ENCODE measurements at places on chromosomes 7 and 10.
A peak's percentile ranks its signal among the peaks of the same experiment; 100 is the strongest.

DNA sequence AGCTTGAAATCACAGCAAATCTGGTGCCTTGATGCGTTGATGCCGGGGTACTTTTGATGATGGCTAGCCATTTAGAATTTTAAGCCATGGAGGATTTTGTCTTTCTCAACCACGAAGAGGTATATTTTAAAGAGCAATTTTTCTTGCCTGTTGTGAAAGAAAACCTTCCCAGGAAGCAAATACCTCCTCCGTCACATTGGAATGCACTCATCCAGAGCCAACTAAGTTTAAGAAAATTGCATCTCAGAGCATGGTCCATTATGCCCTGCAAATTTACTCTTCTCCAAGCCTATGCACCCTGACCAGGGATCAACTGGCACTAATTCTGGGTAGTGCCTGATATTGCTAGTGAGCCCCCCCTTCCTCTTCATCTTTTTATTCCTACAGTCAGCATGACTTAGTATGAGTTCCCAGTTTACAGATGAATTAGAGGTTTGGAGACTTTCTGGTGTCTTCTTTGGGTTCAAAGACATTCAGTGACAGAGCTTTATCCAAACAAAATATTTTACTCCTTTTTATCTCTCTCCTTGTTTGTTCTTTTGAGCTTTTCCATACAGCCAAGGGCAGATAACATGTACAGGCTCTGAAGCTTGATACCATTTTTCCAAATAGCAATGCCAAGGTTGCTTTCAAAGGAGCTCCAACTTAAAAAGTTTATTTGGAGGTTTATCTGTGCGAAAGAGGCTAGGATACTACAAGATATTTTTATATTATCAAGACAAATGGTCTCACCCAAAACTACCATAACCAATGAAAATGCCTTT, 56.6 kb upstream of the ANK3 start:
- no peak for DNase-seq

DNA sequence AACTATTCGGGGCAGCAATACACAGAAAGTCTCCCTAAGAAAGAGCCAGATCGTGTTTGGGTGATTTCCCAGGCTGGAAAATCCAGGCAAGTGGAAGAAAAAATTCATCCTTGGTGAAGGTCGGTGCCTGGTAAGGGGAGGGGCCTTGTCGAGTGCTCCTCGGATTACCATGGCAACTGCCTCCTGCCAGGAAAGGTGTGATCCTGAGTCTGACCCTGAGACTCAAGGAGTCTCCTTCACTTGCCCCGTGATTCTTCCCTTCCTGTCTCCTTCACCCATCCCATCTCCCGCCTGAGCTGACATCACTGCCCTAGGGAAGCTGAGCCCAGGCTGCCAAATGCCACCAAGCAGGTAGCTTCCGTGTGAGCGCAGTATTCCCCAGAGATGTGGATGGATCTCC, 112.2 kb downstream of the MYL10 start:
- no peak for DNase-seq

- no peak for DNase-seq
Observed at GRCh38 chr10:1343176-1343575, 287.0 kb downstream of the WDR37 start.

DNA sequence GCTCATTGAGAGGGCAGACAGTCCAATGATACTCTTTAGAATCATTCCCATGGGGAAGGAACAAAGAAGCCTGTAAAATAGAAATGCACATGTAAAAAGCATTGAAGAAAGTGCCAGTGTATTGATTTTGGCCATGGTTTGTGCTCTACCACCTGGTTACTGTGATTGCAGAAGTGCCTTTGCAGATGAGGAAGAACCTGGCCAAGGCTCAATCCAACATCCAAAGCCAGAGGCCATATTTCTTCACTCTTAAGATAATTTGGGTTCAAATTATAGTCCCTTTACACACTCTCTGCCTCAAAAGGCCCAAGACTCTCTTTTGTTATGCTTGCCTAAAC, 122.1 kb downstream of the EGFR start:
- no peak for DNase-seq

DNA sequence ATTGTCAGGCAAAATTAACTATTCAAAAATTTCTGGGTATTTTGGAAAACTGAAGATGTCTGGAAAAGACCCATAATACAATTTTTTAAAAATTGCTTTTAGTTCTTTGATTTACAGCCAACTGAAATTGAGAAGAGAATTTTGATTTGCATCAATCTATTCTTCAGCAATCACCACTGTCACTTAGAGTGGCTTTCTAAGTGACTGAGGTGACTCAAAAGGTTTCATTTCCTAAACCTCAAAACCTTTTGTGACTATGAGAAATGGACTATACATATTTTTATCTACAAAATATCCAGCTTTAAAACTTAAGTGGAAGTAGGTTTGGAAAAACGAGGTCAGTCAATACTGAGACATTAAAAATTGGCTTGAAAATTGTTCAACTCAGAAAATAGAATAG, 60.0 kb downstream of the ENO4 start:
- no peak for DNase-seq

- DNase-seq = peak; percentile 56
Observed at GRCh38 chr10:122034149-122034756, 45.3 kb downstream of the TACC2 start.

GRCh38 chr7:103809229-103809994, 180.0 kb downstream of the RELN start:
- no peak for DNase-seq

DNA sequence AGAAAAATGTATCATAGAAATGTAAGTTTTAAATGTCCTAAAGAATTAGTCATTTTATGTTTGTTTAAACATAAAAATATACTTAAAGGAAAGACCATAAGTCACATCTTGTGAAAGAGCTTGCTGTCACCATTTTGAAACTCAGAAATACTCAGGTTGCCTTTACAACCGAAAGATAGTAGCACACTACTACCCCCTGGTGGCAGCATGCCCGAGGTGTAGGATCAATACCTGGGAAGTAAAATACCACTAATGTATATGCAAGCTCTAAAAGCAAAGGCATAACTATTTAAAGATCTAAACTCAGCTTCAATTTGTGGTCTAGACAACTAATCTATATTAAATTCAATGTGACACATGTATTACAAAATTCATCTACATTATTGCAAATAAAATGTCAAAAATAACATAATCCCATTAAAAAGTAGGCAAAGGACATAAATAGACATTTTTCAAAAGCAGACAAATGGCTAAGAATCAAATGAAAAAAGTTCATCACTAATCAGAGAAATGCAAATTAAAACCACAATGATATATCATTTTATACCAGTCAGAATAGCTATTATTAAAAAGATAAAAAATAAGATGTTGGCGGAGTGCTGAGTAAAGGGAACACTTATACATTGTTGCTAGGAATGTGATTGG, 47.7 kb upstream of the FGL2 start:
- DNase-seq = peak; percentile 65

GRCh38 chr10:68955832-68956532, at the start of gene DDX21:
TSS of gene DDX21 (plus strand) at chr10:68956170. CDS start at chr10:68956226, 56 bp downstream.
- peak; percentile 94 for DNase-seq

DNA sequence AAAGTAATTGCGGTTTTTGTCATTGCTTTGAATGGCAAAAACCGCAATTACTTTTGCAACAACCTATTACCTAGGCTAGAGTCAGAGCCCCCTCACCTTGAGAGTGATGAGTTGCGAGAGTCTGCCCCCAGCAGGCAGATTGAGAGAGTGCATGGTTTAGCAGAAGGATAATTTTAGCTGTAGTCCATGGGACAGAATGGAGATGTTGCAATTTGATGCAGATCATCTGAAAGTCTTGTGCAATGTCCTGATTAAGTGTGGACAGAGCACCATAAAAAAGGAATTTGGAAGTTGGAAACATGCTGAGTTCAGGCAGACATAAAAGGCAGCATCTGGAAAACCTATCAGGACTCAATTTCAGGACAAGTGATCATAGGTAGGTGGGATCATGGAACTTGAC, 48.7 kb downstream of the GPR141 start:
- DNase-seq = no peak

GRCh38 chr7:135620980-135621850, 41.1 kb upstream of the STMP1 start:
- DNase-seq = peak; percentile 84

DNA sequence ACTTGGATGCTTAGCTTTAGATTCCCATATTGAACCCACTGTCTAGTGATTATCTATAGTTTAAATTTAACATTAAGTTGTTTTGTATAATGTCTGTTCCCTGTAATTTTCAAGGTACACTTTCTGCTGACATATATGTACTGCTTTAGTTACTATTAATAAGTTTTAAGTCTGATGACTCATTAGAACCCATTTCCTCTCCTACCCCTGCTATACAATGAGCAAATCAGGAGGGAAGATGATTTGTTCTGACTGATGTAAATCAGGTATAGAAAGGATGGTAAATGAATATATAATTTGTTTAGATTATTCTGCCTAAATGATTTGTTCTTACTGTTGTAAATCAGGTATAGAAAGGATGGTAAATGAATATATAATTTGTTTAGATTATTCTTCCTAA, 691.8 kb downstream of the NXPH1 start:
- no peak for DNase-seq

- peak; percentile 15 for DNase-seq
Observed at GRCh38 chr10:96636551-96636950, 49.7 kb upstream of the TM9SF3 start.

DNA sequence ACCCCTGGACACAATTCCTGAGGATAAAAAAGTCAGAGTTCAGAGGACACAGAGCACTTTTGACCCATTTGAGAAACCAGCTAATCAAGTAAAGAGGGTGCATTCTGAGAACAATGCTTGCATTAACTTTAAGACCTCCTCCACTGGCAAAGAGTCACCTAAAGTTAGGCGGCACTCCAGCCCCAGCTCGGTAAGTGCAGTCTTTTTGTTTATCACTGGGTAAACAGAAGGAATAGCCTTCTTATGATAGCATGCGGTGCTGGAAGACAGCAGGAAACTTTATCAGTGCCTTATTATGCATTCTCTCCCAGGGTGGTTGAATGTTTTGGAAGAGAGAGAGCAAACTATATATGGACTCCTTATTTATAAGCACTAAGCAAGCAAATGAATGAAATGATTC, 130.5 kb downstream of the CDK14 start:
- no peak for DNase-seq

DNA sequence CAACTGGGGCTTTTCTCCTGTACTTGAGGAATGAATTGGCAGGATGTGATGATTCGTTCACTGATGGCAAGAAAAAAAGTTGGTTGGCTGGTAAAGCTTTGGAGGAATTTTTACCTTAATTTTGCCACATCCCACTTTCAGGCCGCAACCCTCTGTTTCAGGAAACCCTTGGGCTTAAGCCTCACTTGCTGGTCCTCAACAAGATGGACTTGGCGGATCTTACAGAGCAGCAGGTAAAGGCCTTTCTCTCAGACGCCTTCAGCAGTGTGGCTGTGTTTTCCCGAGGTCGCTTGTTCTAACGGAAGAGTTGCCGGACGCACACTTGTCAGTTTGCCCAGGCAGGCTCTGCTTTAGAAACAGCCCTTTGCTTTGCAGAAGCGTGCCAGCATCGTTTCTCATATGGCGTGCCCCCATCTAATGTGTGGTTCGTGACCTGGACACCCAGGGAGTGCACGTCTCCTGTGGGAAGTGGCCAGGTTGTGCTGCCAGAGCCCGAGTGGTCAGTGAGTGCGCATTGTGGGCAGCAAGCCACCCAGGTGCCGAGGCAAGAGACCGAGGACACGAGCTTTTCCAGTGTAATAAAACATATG, 2.2 kb downstream of the MTG1 start:
- no peak for DNase-seq

DNA sequence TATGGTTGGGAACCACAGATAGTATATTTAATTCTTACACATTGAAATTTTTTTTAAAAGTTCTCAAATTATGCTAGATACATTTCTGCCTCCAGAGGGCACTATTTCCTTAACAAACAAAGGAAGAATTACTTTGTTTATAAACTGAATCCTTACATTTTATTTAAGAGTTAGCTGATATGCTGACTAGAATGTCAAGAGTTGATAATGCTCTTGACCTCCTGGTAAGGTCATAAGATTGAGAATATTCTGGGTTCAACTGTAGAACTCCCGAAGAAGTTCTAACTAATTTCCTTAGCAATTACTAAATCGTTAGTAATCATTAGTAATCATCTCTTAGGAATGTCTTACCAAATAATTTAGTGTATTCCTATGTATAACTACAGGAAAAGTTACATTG, 95.3 kb upstream of the CYP26C1 start:
- peak; percentile 65 for DNase-seq
